Naive thymus-derived CD4-positive, alpha-beta T cell (primary cell): ENCODE measurements at places on chromosomes 11 and 22. TPM values are rescaled to one million over a fixed set of nuclear protein-coding genes. Genes with fewer than 3 reads are reported as not detected.

DNA sequence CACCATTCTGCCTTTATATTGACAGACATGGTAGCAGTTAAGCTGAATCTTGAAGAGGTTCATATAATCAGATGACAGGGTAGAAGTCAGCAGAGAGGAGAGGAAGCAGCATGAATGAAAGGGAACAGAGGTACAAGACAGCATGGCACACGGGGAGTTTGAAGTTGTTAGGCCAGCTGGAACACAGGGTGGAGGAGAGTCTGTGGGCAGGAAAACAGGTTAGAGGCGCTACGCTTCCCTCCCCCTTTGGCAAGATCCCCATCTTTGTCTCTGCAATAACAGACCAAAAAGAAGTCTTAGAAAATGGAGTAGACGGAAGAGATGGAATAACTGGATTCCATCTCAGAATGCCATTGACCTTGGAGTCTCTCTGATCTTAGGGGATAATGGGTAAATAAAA is 20.0 kb upstream of the NDUFC2 start:
- H3K27me3 ChIP-seq: no peaks in the 10 kb centered on the region
- H3K4me3 ChIP-seq: no peak overlapping the region
- DNase-seq: no peak
- no peaks in the 10 kb centered on the region for H3K4me1 ChIP-seq
- H3K36me3 ChIP-seq: no peaks in the 10 kb centered on the region

DNA sequence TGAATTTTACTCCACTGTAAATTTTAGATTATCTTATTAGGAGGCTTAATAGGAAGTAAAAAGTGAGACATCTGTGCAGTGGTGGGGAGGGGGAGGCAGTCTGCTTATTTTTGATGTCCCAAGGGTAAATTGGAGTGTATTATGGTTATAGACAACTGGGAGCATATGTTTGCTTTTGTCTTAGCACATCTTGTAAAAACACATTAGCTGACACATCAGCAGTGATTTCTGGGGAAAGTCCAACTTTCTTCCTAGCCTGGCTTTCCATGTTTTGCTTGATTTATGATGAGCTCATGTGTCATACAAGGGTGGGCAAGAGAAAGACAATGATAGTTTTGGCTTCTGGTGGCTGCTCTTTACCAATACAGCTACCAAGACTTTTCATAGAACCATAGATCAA is 4.0 kb downstream of the ANO3 start:
- no peak overlapping the region for H3K4me3 ChIP-seq
- no peaks in the 10 kb centered on the region for H3K4me1 ChIP-seq
- no peaks in the 10 kb centered on the region for H3K27me3 ChIP-seq
- no peak overlapping the region for H3K27ac ChIP-seq
- DNase-seq: no peak

The TIMM10 gene
- 30.6 TPM for total RNA-seq

The PCF11 gene
- 84.2 and 86.5 TPM in 2 replicates for total RNA-seq

GRCh38 chr11:1139441-1140083 is 18.2 kb upstream of the MUC5AC start:
- H3K4me3 ChIP-seq: no peak overlapping the region
- H3K27me3 ChIP-seq: no peaks in the 10 kb centered on the region
- DNase-seq: no peak

DNA sequence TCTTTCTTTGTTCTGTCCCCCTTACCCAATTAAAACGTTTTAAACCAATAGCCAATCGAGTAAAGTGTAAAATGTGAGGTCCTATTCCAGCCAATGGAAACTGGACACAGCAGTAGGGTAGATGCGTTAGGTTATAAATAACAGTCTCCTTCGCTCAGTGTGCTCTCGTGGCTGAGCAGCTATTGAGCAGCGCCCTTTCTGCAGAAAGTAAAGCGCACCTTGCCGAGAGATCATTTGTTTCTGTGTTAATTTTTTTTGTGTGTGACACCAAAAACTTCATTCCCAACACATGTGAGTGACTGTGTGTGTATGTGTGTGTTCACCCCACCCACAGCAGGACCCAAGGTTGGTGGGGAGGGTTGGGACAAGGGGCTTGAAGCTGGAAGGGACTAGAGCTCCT is 7.2 kb upstream of the TTLL1 start:
- H3K4me3 ChIP-seq: no peak overlapping the region
- DNase-seq: no peak
- no peak overlapping the region for H3K27ac ChIP-seq
- no peaks in the 10 kb centered on the region for H3K4me1 ChIP-seq
